ENCODE measurements at places on chromosomes 12 and 14. TPM values are rescaled to one million over a fixed set of nuclear protein-coding genes. Genes with fewer than 3 reads are reported as not detected.

Gene NRXN3
- total RNA-seq: 0.48 TPM

Gene HSPB8
- total RNA-seq: 7.0 TPM

Gene NYNRIN
- total RNA-seq: 28.7 TPM

Gene PMEL
- total RNA-seq: 1.3 TPM

Gene VTI1B
- 50.0 TPM for total RNA-seq

Gene LMNTD1
- 0.29 TPM for total RNA-seq
